ENCODE measurements at places on chromosomes 7 and 10. TPM values are rescaled to one million over a fixed set of nuclear protein-coding genes. Genes with fewer than 3 reads are reported as not detected.
A peak's percentile ranks its signal among the peaks of the same experiment; 100 is the strongest.

GRCh38 chr7:78792006-78792405 is 661.5 kb downstream of the MAGI2 start:
- DNase-seq = no peak

DNA sequence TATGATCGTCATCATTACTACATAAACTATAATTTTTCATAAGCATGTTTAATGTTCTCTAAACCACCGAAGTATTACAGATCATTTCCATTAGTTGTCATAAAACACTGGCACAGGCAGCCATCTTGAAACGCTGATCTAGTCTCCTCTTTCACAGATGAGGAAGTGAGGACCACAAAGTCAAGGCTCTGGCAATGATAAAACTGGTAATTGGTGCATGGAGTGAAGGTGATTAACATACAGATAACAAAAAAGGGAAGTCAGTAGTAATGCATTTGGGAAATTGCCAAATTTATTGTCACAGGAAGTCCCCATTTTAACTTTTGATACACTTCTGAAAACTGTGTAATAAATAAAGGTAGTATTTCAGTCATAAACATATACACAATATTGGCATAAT is 49.3 kb downstream of the FBXL13 start:
- DNase-seq = no peak

- no peak for DNase-seq
Observed at GRCh38 chr7:72313906-72314305, 98.2 kb downstream of the CALN1 start.

GRCh38 chr7:99008921-99009530 is 130.7 kb downstream of the TRRAP start:
- no peak for DNase-seq

DNA sequence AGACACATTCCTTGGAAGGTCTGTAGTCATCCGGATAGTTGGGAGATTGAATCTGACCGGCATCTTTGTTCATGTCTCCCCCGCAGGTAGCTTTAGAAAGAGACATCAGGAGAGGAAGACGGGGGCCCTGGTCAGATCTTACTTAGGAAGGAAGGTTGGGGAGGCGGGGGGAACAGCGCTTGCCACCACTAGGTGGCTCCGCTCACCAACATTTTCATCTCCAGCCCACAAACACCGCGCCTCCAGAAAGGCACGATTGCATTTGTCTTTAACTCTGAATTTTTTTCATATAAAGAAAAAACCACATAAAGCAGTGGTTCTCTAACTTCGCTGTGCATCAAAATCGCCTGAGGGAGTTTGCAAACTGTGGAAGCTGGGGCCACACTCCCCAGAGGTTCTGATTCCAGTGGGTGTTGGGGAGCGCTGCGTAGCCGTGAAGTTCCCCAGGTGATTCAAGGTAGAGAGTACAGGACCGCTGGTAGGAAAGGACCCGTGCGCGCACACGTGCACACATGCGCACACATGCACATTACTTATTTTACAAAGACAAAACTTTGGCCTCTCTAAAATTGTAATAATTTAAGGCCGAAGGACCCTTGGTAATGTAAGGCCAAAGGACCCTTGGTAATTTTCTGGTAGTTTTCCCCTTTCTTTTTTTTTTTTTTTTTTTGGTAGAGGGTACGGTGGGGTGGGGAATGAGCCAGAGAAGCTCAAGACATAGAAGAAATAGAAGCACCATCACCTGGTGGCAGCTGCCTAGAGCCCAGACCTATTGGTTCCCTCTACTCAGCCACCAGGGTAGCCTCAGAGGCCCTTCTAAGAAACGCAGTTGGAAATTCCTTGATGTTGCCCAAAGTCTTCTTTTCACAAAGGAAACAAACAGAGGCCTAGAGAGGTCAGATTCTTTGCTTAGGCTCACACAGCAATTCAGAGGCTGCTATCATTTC is 37.4 kb upstream of the OPALIN start:
- DNase-seq = peak; percentile 88

DNA sequence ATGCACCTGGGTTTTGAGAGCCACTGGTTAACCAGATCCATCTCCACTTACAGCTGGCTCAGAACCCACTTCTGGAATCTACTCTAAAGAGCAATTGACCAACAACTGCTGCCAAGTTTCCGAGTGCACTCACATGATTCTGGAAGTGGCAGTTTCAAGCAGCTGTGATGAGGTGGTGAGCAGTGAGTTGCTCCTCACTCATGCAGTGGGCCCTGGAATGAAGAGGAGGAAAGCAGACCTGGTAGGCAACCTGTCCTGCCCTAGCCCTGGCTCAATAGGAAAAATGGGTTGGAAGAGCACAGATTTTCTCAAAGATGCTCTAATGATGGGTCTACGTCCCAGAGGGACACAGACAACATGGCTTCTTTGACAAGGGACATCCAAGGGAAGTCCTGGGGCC is 70.7 kb upstream of the NPY start:
- no peak for DNase-seq

GRCh38 chr7:47643716-47644400 is 61.9 kb upstream of the TNS3 start:
- no peak for DNase-seq

The NKX1-2 gene
- not detected for total RNA-seq

GRCh38 chr7:144656965-144657517 is 178.8 kb downstream of the TPK1 start:
- no peak for DNase-seq

DNA sequence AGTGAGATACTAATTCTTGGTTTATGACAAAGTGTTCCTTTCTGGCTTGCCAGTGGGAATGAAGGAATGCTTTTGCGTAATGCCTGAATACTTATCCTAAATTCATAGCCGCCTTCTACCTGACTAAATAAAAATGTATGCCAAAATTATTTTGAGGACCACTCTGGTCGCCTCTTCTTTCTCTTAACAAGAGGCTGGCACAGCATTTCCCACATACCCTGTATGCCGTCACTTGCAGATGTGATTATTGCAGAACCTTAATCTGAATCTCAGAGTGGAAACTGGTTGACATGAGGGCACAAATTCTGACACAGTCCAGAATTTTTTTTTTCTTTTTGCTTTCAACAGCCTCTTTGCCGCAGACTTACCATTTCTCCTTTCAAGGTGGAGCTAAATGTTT is 124.6 kb upstream of the GLCCI1 start:
- no peak for DNase-seq

DNA sequence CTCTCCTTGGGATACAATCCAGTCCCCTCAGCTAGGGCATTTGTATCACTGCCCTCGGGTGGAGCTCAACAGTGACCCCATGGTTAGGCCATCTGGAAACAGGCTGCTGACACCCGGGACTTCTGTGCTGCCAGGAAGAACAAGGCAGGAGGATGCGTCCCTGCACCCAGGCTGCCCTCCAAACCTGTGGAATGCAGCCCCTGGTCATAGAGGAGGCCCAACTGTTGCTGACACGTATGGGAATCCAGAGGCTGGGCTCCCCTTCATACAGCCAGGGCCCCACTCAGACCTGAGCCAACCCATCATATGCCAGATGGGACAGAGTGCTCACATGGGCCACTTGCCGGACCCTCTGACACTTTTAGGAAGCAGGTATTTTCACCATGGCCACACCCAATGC is 45.5 kb upstream of the SRGN start:
- peak; percentile 50 for DNase-seq

The GPER1 gene
- 5.5 TPM for total RNA-seq

- DNase-seq = no peak
Observed at GRCh38 chr10:133276435-133277201, at the start of gene ADAM8. TSS of gene ADAM8 (minus strand) at chr10:133276868. CDS start at chr10:133276817, 51 bp downstream.

The PIK3CG gene
- 7.0 TPM for total RNA-seq

- no peak for DNase-seq
Observed at GRCh38 chr7:2412587-2413201, 9.3 kb downstream of the CHST12 start.

DNA sequence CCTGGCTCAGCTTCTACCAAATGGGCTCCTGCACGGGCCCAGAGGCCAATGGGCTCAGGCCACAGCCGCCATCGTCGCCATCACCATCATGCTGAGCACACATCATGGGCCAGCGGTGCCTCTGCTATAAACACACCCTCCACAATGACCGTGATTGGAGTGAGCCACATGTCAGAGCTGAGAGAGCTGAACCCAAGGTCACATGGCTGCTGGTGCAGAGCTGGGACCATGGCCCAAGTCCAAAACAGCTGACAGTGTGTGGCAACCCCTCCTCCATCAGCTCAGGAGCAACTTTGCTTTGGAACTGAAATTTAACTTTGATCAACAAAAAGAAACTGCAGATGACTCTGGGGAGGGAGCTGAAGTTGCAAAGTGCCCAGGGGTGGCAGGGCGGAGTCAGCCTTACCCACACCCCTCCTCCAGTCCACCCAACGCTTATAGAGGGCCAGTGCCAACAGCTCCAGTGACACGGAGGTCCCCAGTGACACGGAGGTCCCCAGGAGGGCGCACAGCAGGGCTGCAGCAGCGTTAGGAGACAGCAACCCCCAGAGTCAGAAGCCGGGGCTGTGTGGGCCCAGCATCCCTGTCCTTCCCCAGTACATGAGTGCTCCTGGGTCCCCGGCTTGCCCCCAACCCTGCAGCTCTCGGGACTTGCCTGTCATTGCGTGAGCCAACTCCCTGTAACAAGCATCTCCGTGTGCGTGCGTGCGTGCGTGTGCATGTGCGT is 249.6 kb downstream of the ELFN1 start:
- DNase-seq = no peak
